ENCODE measurements at places on chromosomes 7 and 10.

DNA sequence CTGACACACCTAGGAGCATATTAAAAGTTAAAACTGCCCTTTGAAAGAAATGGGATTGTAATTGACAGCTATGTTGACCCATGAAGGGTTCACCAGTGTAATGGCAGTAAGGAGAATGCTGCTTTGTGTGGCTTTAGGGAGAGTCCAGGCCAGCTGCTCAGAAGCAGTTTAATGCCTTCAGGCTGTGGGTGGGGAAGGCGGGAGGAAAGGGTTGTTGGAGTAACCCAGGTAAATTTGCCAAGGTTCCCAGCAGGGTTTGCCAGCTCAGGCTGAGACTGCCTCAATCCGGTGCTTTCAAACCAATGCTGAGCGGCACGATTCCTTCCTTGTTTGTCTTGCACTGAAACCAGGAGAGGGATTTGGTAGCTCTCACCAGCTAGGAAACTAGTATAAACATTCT lies 637.2 kb downstream of the INHBA start:
- no peak for DNase-seq

DNA sequence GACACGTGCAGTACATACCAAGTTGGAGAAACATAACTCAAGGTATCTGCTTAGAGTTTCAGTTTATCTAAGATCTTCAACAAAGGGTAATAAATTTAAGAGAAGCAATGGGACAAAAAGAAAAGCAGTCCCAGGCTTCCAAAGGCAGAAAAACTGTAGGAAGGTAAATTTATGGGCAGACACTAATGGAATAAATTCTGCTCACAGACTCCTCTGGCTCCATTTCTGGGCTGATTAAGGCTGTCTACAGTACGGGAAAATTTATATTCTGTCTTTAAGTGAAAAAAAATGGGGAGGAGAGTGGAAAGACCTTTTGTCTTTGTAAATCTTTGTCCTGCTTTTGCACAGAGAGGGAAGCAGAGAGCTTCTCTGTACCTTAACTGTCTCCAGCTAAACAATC lies 587.5 kb upstream of the IGFBP3 start:
- no peak for DNase-seq

GRCh38 chr7:5363729-5364128 lies 59.9 kb downstream of the TNRC18 start:
- no peak for DNase-seq

DNA sequence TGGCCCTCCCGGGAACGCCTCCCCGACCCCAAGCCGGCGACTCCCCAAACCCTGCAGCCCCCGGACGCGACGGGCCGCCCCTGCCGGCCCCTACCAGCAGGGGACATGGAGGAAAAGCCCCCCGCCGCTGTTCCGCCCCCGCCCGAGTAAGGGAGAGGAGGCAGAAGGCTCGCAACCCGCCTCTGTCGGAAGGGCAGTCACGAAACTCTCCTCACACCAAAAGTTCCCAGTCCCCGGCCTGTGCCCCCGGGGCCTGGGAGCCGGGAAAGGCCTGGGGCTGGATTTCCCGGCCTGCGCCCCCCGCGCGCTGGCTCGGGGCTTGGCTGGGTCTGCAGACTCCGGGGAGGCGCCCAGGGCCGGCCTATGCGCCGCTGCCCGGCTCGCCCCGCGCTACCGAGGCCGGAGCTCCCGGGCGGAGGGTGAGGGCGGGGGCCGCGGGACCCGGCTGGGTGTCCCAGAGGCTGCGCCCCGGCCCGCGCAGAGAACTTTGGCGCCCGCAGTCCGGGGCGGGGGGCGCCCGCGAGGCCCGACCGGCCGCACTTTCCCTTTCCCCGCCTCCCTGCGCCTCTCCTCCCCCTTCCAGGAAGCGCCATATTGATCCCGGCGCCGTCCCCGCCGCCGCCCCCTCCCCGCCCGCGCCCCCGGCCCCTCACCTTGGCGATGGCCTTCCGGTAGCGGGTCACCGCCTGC lies 728 bp downstream of the PARD3 start:
- no peak for DNase-seq

GRCh38 chr10:84329986-84330651 lies 1.7 kb downstream of the CCSER2 start:
- no peak for DNase-seq

DNA sequence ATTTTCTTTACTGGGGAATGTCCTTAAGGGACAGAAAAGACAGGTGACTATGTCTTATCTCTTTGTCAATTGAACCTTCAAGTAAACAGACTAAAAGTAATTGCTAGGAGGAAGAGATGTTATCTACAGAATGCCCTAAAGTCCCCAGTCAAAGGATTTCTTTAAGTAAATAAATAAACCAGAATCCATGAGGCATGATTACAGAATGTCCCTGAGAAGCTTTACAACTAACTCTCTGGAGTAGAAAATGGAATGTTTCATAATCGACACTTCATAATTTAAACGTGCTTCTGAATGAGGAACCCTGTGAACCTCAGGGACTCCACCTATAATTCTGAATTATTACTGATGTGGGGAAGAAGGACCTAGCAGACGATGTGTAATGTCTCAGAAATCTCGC lies 187.9 kb upstream of the IMMP2L start:
- DNase-seq = no peak

DNA sequence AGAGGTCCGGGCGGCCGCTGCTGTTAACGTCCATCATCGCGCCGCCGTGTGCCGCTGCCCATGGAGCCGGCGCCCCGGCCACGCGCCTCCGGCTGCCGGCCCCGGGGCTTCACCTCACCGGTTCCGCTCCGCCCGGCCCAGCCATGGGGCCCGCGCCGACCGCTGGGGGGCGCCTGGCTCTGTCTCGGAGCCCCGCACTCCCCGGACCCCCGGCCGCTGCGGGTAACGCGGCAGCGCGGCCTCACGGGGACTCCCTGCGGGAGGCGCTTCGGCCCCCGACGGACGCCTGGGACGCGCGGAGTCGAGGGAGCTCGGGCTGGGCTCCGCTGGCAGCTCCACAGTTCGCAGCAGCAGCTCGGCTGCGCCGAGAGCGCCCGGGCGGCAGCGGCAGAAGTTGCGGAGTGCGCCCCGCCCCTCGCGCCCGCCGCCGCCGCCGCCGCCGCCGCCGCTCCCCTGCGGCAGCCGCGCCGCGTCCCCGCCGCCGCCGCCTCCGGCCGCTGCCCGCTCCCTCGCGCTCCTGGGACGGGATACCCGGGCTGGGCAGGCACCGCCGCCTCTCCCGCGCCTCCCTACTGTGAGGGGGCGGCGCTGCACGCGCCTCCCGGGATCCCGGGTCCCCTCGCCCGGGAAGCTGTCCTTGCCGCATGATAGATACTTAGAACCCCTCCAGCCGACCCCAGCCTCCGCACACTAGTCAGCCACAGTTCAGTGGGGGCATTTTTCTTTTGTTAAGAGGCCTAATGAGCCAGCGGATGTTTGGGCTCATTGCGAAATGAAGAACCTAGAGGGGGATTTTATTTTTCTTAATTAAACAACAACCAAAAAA lies at the start of gene HTR7:
TSS of gene HTR7 (minus strand) at position 405 of the 826 bp plus-strand sequence. CDS start at position 37, 368 bp downstream.
- peak; percentile 3 for DNase-seq

DNA sequence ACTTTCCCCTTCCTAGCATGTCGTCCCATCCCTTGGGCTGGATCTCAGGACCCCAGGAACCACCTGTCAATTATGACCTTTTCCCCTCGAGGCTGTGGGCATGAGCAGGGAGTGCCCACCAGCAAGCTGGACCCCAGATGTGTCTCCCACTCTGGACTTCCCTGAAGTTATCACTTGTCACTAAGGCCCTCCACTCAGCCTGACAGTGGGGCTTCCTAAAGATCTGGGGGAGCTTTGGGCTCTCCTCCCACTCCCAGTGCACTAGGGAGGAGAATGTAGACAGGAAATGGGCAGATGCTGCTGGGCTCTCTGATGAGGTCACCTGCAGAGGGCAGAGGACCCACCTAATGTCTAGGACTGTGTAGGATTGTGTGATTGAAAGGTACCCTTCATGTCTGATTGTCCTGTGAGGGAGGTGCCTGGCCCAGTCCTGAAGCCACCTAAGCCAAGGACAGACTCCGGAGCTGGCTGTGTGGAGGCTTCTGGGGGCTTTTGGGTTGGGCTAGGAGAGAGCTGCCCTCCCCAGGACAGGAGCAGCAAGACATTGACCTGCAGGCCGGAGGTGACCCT lies 18.7 kb downstream of the MYO1G start:
- no peak for DNase-seq

- no peak for DNase-seq
These were observed 82.9 kb upstream of the PDLIM1 start for GRCh38 chr10:95373660-95374059.

GRCh38 chr10:61830846-61831273 lies 70.6 kb upstream of the ARID5B start:
- DNase-seq = no peak

- DNase-seq = no peak
These were observed 144.0 kb upstream of the MKLN1 start for GRCh38 chr7:131183611-131184119.
